ENCODE measurements at places on chromosomes 1 and 21. TPM values are rescaled to one million over a fixed set of nuclear protein-coding genes. Genes with fewer than 3 reads are reported as not detected.

DNA sequence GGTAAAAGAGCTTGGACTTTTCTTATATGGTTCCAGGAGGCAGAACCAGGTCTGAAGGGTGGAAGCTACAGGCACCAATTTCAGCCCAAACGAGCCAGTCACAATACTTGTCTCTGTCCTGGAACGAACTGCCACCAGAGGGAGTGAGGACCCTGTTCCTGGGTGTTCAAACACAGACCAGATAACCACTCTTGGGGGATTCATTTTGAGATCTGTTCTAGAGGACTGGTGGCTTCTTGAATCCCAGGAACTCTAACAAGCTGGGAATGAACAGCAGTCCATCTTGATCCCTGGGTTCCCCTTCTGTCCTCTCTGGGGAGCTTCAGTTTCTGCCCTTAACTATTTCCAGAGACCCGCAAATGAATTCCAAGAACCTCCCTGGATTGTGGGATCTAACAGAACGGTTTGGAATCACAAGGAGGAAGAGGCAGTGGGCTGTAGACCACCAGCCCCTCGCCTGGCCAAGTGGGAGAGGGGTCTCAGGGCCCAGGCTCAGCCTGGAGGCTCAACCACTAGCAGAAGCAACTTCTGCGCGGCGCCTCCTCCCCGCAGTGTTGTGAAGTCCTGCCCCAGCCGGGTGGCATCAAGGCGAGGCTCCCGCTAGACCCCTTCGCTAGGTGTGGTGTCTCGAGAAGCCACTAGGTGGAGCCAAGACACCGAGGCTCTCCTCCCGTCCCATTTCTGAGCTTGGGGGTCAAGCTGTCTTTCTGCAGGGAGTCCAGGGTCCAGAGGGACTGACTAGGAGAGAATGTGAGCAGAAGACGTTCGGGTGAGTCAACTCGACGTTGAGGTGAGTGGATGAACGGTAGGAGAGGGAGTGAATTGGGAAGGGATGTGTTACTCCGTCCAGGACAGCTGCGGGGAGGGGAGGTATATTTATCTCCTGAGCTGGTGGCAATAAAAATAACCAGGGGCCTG is 12.1 kb upstream of the NES start:
- peak; percentile 39 for DNase-seq

The TDRD5 gene
- total RNA-seq = not detected

DNA sequence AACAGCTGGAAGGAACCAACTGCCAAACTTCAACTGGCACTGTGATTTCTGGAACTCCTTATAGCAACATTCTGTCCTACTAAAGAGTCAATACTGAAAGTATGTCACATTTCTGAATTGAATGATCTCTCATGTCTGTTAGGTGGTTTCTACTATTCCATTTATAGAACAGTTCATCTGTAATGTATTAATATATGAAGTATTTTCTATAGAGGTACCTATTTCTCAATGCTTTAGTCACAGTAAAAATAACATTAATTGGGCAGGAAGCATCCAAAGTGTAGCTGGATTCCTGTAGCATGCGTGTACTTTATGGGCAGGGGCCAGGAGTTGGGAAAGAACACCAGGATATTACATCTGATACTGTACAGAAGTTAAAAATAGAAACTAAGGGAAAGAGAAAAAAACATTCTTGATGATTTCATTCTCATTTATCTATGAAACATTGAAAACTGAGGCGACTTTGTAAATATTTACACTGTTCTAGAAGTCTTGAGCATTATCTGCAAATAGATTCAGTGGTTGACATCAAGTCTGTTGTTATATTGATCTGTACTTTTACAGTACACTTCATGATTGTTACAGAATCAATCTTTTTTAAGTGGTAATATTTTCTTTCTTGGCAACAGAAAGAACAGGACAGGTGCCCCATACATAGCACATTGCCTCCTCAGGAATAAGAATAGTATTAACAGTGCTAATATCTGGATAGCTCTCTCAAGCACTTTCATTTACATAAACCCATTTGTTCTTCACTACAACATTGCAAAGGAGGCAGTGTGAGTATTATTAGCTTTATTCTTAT is 6.2 kb upstream of the ZNF281 start:
- peak; percentile 87 for DNase-seq

GRCh38 chr21:15204970-15205286 is 140.1 kb upstream of the NRIP1 start:
- no peak for DNase-seq

DNA sequence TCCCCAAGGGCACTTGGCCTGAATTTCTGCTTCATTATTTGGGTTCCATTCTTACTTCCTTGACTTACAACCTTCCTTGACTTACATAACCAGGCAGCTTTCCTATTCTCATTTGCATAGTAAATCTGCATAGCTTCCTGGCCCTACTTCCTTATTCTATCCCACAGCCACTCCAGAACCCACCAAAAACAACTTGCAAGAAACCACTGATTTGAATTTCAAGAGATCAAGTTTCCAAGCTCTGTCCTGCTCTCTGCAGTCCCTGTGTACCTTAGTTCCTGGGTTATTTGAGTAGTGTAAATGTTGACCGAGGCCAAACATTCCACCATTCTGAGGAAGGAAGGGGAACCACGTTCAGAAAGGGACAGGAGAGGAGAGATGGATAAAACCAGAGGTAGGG is 603.3 kb downstream of the PTPRC start:
- no peak for DNase-seq

DNA sequence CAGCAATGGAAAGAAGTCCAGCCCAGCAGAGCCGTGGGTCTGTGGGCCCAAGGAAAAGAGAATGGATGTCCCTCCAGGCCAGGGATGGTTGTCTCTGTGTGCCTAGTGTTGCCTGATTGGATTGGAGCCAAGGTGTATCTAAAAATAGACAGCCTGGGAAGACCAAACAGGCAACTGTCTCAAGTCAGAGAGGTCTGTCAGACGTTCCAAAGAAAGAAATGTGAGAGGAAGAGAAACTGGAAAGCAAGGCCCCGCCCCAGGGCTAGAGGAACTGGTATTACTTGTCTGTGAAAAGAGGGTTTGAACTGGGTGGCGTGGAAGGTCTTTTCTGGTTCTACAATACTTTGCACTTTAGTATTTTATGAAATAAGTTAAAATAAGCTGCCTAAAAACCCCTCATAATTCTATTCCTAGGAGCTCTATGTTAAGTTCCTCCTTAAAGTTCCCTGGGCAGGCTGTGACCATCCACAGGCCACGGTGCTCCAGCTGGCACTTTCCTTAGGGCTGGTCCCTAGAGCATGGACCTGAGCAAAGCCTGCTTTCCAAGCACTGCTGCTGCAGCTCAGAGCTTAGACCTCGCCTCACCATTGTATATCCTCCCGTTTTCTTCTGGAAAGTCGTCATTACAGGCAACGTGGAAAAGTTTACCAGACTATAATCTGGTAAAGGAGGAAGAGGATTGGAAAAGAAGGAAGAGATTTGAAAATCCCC is 151.6 kb downstream of the DISC1 start:
- DNase-seq = no peak
